Parietal lobe (tissue), 2 donors: ENCODE measurements at places on chromosomes 2 and 18. TPM values are rescaled to one million over a fixed set of nuclear protein-coding genes. Genes with fewer than 3 reads are reported as not detected.

Gene TRAK2
- total RNA-seq = 51.6 TPM

Gene GNLY
- 0.31 TPM for total RNA-seq

Gene NEU4
- total RNA-seq = 0.63 TPM

Gene SMARCAL1
- total RNA-seq = 35.4 TPM

Gene OSR1
- 0.31 TPM for total RNA-seq

Gene KCNG3
- 0.31 TPM for total RNA-seq

Gene PIEZO2
- 2.8 TPM for total RNA-seq

Gene CYTIP
- total RNA-seq = 2.5 TPM

Gene ANKRD23
- 10.6 TPM for total RNA-seq

Gene SPP2
- not detected for total RNA-seq

Gene CNRIP1
- 100 TPM for total RNA-seq

Gene ACKR3
- total RNA-seq = 12.5 TPM

Gene LYG2
- total RNA-seq = not detected

Gene BOK
- total RNA-seq = 19.4 TPM

Gene RGPD4
- not detected for total RNA-seq

Gene DNAH6
- 10.6 TPM for total RNA-seq

Gene TRIM43
- total RNA-seq = not detected

Gene GULP1
- total RNA-seq = 54.1 TPM

Gene REG3A
- total RNA-seq = not detected
